ENCODE measurements at places on chromosomes 2 and 18.
A peak's percentile ranks its signal among the peaks of the same experiment; 100 is the strongest.

GRCh38 chr2:196823750-196824522 lies 14.8 kb upstream of the C2orf66 start:
- DNase-seq = no peak

GRCh38 chr2:7835693-7836680 lies 845.9 kb upstream of the ID2 start:
- no peak for DNase-seq

- DNase-seq = no peak
Observed at GRCh38 chr2:43812947-43813346, 25.7 kb downstream of the ABCG5 start.

- no peak for DNase-seq
Observed at GRCh38 chr2:22753476-22753875, 631.5 kb upstream of the KLHL29 start.

- no peak for DNase-seq
Observed at GRCh38 chr2:231674587-231675338, 33.6 kb upstream of the PTMA start.

DNA sequence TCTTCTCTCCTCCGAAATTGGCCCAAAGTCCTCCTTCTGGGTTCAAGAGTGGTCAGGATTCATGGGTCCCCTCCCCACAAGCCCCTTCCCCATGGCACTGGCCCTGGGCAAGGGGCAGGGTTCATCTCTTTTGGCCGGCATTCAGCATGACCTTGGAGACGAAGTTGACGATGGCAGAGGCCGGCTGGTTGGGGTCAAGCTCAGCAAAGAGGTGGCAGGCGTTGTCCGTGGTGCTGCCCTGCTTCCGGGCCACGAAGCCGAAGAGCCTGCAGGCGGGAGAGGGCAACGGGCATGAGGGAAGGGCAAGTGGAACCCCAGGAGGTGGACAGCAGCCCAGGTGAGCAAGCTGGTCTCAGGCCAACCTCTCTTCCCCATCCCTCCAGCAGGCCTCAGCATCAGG lies 198.5 kb downstream of the TNS1 start:
- no peak for DNase-seq

GRCh38 chr2:61554604-61555003 lies 16.4 kb upstream of the XPO1 start:
- no peak for DNase-seq

DNA sequence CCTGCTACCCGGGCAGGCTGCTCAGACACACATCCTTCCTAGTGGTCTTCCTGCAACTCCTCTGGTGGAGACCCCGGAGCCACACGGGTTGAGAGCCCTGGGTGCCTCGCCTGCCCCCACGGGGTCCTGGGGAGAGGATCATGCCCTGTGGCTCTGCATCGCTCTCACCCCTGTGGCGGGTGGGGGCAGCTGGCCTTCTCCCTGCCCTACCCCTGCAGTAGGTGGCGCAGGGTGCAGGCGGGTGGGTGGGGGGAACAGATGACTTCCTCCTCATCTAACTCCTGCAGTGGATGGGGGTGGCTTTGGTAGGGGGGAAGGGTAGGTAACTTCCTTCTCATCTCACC lies 38.5 kb downstream of the TSHZ1 start:
- DNase-seq = no peak

- DNase-seq = no peak
Observed at GRCh38 chr2:64837925-64838641, 151.1 kb upstream of the SLC1A4 start.

DNA sequence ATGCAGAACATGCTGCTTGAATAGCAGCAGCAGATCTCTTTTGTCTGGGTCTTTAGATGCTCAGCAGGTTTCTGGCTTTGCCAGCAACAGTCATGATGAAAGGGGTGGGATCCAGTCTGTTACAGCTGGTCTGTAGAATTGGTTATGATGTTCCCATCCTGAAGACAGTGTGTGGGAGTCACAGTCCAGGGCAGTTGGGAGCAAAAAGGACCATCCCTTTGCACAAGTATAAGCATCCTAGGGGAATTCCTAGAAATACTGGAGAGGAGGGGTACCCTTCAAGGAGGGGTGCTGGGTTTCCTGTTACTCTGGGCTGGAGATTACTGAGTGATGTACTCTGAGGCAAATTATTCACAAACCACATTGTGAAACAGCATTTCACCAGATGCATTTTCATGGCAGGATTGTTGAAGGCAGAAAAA lies 119.9 kb upstream of the RND3 start:
- no peak for DNase-seq

DNA sequence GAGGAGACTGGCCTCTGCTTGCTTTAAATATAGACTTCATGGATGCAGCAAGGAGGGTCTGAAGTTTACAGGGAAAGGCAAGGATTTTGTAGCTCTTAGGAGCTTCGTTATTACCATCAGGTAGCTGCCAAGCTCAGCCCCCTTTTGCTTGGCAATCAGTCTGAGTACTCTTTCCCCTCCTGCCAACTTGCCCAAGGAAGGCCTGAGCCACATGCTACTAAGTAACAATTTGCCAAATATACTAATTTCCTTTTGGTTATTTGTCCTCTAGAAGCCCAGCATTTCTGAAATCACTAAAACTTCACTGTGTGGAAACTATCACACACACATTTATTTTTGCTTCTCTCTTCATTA lies 85.5 kb upstream of the ITPRID2 start:
- DNase-seq = no peak

DNA sequence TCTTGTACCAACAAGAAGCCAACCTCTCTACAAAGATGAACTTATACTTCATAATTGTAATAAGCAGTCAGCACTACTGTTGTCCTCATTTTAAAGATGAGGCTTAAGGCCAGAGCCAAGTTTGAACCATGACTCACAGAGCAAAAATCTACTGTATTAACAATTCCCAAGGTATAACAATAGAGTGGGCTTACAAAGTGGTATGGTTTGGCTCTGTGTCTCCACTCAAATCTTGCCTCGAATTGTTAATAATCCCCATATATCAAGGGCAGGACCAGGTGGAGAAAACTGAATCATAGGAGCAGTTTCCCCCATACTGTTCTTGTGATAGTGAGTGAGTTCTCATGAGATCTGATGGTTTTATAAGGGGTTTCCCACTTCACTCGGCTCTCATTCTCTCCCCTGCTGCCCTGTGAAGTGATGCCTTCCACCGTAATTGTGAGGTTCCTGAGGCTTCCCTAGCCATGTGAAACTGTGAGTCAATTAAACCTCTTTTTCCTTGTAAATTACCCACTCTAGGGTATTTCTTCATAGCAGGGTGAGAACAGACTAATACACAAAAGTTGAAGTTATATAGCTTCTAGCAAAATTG lies 19.5 kb downstream of the MRPL44 start:
- DNase-seq = no peak

- DNase-seq = no peak
Observed at GRCh38 chr18:6807515-6808257, 78.2 kb downstream of the ARHGAP28 start.

DNA sequence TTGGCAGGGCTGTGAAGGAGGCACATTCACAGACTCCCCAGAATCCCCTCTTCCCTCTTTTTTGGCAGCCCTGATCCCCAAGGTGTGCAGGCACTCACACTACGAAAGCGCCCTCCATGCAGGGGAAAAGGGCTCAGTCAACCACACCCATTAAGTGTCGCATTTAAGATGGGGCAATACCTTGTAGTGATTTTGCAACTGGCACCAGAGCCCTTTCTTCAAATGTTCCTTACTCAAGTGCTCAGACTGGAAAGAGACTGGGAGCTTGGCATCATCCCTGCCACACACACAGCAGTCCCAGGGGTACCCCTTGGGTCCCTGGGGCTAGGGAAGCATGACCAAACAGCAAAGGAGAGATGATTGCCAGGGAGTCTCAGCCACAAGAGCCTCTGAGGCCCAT lies 190.1 kb downstream of the HAUS1 start:
- no peak for DNase-seq

GRCh38 chr2:14543284-14543683 lies 89.2 kb upstream of the LRATD1 start:
- no peak for DNase-seq

- no peak for DNase-seq
Observed at GRCh38 chr18:80232030-80232429, 15.3 kb downstream of the PARD6G start.

- no peak for DNase-seq
Observed at GRCh38 chr2:140597836-140598235, 1533.0 kb downstream of the LRP1B start.

DNA sequence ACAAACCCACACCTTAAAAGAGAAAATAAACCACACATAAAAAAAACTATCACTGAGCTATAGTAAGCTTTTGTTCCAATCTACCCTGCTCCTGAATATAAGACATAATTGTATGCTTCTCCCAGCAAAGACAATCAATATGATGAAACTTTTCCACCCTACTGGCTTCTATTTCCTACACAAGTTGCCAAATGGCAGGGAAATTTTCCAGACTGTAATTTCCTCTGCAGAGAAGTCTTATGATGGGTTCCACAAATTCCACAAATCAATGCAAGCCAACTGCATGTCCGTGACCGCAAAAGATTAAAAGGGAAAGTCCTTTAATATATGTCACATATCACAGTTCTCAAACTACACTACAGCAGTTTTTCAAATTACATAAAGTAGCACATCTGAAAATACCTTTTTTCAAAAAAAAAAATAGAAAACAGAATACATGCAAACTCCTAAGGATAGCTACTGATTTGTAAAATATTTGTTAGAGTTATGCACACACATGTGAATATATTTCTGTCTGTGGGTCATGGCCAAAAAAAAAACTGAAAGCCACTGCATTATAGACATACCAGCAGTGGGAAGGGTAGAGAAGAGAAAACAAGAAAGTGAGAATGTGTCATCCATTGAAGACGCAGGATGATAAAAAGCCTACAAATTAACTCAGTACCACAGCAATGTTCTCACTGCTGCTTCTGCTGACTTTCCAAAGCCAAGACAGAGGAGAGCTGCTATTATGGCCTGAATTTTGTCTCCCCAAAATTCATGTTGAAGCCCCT lies 61.4 kb downstream of the RPL31 start:
- no peak for DNase-seq

- DNase-seq = no peak
Observed at GRCh38 chr18:75031717-75032317, 177.1 kb downstream of the PTGR3 start.

- peak; percentile 57 for DNase-seq
Observed at GRCh38 chr2:171798156-171798820, 95.8 kb downstream of the SLC25A12 start.

DNA sequence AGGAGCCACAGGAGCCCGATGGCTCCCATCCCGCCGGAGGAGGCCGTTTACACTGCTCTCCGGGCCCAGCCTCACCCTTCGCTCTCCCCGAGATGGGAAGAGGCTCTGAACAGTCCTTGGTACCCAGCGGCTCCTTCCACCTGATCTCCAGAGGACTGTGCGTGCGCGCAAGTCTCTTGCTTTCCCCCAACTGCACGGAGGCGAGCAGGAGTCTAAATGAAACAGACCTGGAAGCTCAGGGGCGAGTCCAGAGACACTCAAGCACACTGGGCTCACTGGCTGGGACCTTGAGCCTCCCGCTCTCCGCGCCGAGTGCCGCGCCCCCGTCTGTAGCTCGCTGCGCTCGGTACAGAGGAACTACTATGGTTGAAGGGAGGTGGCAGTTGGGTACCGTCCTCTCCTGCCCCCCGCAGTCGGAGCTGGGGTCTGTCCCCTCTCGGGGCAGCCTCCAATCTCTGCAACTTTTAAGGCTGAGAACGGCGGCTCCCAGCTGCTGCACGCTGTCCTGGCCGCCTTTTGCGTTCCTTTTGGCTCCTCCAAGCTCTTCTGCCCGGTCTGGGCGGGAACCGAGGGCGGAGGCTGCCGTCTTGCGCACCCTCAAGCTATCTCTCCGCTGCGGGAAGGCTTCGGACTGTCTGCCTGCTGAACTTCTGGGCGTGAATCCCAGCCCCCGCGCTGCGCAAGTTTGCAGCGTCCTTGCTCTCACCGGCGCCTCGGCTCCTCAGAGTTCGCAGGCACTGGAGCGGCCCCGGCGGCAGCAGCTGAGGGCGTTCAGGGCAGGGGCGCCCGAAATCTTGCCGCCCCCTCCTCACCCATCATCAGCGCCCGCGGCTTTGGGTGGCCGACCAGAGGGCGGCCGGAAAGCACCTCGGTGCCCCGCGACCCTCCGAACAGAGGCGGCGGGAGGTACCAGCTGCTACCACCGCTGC lies 491 bp downstream of the ALK start:
- DNase-seq = no peak

DNA sequence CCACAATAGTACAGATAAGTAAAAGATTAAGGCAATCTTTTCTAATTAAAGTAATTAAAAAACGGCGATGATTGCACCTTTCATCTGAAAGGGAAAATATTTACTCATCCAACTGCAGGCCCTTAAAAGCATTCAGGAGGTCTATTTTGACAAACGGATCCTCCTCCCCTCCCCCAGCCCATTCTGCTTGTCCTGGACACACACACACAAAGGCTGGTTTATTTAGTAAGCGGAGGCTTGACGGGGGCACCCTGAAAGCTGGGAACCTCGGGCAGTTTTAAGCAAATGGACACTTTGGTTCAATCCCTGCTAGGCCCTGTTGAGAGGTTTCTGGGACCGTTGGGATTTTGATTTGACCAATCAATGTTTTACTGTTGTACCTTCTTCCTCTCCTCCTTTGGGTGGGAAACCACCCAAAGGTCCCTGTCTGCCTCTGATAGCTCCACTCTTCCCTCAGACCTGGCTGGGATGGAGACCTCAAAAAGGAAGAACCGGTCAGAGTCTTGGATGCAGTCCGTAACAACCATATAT lies 135.8 kb upstream of the HAAO start:
- no peak for DNase-seq

- no peak for DNase-seq
Observed at GRCh38 chr18:34322365-34323289, 97.9 kb upstream of the NOL4 start.

- no peak for DNase-seq
Observed at GRCh38 chr18:13112982-13113381, 105.6 kb upstream of the LDLRAD4 start.

GRCh38 chr2:28047681-28048080 lies 157.2 kb downstream of the BABAM2 start:
- DNase-seq = no peak

GRCh38 chr2:53252115-53252514 lies 515.5 kb upstream of the CHAC2 start:
- no peak for DNase-seq

- no peak for DNase-seq
Observed at GRCh38 chr2:65264821-65265670, 37.4 kb downstream of the ACTR2 start.

- no peak for DNase-seq
Observed at GRCh38 chr2:101150306-101151145, 656 bp downstream of the TBC1D8 start.

- no peak for DNase-seq
Observed at GRCh38 chr2:68404893-68405799, 40.1 kb downstream of the PLEK start.

DNA sequence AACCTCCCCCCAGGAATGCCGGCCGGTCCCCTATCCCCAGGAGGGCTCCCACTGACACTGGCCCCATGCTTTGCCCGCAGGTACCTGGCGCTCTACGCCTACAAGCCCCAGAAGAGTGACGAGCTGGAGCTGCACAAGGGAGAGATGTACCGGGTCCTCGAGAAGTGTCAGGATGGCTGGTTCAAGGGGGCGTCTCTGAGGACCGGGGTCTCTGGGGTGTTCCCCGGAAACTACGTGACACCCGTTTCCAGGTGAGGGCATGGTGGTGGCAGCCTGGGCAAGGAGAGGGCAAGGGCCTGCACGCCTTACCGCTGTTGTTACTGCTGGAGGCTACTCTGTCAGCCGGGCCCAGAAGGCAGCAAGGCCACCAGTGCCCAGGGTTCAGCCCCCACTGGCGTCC lies 181.3 kb downstream of the SEPTIN10 start:
- DNase-seq = no peak

- DNase-seq = no peak
Observed at GRCh38 chr2:229775614-229776313, 61.4 kb upstream of the DNER start.
